ENCODE measurements at places on chromosomes 5 and 9.

DNA sequence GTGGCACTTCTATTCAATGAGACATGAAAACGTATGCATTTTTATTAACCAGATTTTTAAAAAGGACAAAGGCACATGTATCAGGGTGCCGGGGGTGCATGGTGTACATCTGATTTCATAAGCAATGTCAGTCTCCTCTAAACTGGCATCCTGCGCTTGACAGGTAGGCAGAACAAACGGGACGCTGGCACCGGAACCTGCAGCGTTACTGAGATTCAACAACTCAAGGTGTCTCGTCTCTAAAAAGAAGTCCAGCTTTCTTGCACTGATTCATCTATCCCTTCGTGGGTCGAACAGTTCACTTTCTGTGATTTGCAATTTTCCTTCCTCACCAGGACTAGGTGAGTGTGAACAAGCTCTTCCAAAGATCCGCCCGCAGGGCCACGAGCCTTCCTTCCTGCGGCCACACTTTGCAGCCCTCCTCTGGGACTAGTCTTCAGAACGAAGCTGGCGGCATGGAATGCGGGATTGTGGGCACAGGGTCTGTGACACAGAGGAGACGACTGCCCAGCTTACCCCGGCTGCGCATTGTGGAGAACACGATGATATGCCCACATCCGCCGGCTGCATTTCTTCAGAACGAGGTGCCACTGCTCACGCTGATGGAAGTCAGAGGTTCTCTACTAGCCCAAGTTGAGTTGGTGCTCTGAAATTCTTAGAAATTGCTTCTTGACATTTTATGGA is 7.2 kb downstream of the SLC6A3 start:
- no peak for DNase-seq

GRCh38 chr9:129834489-129835127 is 467 bp downstream of the C9orf78 start:
- no peak for DNase-seq

DNA sequence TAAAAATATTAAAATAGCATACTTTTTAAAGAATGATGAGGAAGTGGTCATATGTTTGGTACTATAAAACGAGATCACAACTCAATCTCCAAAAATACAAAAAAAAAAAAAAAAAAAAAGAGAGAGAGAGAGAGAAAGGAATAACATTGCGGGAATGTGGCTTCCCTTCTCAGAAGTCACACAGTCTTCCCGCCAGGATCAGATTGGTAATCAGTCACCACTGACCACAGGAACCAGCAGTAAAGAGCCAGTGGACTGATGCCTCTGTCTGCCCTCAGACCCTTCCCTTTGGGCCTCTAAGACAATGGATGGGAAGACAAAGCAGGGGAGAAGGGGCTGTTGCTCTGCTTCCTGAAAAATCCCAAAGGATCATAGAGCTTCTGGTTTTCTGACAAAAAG is 104.9 kb downstream of the KLHL3 start:
- no peak for DNase-seq

GRCh38 chr5:128774605-128775004 is 190.7 kb upstream of the SLC27A6 start:
- peak; percentile 85 for DNase-seq

DNA sequence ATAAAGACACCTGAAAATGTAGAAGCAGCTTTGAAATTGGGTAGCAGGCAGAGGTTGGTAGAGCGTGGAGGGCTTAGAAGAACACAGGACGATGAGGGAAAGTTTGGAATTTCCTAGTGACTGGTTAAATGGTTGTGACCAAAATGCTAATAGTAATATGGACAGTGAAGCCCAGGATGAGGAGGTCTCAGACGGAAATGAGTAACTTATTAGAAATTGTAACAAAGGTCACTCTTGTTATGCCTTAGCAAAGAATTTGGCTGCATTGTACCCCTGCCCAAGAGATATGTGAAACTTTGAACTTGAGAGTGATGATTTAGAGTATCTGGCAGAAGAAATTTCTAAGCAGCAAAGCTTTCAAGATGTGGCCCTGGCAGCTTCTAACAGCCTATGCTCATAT is 382.5 kb downstream of the KCNN2 start:
- DNase-seq: no peak

DNA sequence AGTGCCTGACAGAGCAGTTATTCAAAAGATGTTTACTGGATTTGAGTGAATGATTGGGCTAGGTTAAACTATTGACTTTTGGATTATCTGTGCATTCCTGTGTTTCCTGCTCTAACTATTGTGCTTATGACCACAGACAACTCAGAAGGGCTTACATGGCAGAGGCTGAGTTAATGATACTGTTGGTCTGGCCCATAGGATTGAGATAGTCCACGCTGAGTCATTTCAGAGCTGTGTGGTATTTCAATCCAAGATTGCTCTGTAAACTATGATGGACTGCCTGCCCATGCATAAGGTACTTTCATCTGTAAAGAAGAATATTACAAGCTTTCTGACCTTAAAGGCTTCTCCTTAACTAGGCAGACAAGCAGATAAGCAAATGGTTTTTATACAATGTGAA is 49.1 kb upstream of the SLIT3 start:
- peak; percentile 83 for DNase-seq

DNA sequence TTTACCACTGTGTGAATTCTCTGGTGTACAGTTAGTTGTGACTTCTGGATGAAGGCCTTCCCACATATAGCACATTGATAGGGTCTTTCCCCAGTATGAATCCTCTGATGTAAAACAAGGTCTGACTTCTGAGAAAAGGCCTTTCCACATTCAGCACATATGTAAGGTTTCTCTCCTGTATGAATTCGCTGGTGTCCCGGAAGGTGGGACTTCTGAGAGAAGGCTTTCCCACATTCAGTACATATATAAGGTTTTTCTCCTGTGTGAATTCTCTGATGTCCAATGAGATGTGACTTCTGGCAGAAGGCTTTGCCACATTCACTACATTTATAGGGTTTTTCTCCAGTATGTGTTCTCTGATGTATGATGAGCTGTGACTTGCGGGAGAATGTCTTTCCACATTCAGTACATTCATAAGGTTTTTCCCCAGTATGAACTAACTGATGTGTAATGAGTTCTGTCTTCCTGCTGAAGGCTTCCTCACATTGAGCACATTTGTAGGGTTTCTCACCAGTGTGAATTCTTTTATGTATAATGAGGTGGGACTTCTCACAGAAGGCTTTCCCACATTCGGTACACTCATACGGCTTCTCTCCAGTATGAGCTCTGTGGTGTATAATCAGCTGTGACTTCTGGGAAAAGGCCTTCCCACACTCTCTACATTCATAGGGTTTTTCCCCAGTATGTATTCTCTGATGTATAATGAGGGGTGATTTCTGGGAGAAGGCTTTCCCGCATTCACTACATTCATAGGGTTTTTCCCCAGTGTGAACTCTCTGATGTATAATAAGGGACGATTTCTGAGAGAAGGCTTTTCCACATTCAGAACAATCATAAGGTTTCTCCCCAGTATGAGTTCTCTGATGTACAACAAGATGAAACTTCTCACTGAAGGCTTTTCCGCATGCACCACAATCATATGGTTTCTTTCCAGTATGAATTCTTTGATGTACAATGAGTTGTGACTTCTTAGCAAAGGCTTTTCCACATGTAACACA is 9.1 kb downstream of the ZNF300 start:
- DNase-seq: no peak

DNA sequence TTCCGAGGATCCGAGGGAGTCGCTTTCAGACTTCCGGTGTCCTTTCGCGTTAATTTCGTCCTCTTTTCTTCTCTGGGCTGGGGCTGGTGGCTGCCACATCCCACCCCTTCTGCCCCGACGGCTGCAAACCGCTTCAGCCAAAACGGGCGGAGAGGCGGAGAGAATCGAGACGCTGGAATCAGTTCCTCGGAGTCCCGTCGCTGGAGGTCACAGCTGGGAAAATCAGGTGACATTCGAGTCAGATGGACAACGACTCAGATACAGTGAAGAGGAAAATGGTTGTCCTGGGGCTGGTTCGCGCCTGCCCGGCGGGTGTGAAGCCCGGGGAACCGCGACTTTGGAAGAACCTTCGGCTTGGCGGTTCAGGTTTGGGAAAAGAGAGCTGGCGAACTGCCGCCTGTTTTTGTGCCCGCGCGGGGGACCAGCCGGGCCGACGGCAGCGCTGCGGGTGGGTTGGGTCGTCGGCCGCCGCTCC is 8.9 kb upstream of the NKX2-5 start:
- DNase-seq: no peak

DNA sequence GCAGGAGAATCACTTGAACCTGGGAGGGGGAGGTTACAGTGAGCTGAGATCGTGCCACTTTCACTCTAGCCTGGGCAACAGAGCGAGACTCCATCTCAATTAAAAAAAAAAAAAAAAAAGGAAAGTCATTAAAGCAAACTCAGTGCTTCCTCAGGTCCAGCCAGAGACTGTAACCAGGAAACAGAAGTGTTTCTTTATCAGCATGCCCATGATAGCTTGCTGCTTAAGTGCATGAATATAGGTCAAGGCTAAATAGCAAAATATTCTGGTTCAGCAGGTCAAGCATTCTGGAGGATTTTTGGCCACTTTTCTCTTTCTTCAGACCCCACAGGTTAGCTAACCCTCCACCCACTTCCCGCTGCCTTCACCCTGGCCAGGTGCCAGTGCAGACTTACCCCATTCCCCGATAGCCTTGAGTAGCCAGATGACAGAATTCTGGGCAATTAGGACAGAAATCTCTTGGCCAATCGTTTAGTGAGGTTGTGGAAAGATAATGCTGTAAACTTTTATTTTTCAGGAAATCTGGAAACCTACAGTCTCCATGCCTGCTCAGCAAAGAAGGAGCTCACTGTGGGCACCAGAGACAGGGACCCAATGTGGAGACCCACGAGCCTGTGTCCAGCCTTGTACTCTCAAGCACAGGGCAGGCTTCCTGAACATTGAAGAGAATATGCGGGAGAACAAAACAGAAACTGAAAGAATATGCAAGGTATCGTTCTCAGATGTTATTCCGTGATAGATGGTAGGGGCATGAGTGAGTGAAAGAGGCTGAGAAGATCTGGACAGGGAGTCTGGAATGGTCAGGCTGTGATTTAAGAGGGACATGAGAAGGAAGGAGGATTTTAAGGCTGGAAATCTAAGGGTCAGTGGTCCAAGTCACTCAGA is 4.2 kb upstream of the UGT3A2 start:
- peak; percentile 27 for DNase-seq

DNA sequence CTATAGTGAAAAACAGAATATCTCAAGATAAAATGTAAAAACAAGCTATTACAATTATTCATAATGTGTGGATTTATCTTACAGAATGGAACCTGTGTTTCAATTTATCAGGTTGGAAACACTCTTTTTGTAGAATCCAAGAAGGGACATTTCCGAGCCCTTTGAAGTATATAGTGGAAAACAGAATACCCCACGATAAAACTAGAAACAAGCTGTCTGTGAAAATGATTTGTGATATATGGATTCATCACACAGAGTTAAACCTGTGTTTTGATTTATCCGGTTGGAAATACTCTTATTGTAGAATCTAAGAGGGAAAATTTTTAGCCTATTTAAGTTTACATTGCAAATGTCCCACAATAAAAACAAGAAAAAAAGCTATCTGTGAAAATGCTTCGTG is 388.2 kb downstream of the PRDM9 start:
- no peak for DNase-seq

GRCh38 chr5:29208024-29208423 is 1985.5 kb upstream of the CDH6 start:
- DNase-seq: no peak

GRCh38 chr5:96195123-96195522 is 233.5 kb upstream of the ELL2 start:
- no peak for DNase-seq

DNA sequence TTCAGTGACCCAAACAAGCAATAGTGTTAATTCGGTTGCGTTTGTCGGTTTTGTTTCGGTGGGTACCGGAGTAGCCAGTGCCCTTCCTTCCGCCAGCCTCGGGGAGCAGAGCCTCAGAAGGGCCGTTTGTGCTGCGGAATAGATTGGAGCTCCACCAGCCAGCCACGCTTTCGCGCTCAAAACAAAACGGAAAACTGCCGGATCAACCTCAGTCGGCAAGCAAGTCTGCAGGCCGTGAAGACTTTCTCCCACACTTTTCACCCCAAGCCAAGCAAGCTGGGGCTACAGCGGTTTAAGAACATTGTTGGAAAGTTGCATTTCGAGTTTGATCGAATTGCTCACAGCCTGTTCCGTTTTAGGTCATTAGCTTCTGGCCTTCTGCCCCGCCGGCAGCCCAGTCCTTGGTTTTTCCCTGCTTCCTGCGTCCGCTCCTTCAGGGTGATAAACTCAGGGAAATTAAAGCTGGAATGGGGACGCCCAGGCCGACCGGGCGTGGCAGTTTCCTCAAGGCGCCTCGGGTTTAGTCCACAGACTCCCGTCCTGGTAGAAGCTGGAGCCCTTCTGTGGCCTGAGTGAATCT is 803 bp upstream of the CCNO start:
- no peak for DNase-seq

DNA sequence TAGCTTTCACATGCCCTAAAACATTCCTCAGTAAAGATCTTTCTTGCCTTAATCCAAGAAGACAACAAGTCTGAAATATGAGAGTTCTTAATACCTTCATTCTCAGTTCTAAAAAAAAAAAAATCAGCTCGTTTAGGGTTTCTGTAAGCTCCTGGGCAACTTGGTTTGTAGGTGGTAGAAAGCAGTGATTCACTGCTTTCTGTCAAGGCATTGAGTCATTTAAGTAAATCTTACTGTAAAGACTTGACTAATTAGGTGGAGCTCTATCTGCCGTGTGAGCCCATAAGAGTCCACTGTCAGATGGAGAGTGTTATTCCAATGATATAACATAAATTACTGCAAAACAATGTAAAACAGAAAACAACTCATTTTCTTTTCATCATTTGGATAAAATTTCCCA is 56.1 kb upstream of the MAST4 start:
- DNase-seq: no peak

DNA sequence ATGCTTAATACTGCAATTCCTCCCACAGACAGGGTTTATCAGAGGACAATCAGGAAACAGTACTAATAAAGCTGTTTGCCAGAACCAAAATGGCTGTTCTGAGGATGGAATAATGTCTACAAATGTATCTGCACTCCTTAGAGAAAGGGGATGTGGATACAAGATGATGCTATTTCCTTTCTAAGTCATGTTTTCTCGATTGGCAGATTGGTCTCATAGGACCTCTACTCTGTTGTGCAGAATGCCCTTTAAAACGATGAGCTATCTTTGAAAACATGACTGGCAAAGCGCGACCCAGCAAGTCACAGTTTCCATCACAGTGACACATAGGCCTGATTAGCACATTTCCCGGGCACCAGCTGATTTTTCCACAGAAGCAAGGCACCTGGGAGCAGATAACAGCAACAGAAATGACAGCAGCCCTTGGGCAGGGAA is 54.0 kb downstream of the AOPEP start:
- DNase-seq: no peak

DNA sequence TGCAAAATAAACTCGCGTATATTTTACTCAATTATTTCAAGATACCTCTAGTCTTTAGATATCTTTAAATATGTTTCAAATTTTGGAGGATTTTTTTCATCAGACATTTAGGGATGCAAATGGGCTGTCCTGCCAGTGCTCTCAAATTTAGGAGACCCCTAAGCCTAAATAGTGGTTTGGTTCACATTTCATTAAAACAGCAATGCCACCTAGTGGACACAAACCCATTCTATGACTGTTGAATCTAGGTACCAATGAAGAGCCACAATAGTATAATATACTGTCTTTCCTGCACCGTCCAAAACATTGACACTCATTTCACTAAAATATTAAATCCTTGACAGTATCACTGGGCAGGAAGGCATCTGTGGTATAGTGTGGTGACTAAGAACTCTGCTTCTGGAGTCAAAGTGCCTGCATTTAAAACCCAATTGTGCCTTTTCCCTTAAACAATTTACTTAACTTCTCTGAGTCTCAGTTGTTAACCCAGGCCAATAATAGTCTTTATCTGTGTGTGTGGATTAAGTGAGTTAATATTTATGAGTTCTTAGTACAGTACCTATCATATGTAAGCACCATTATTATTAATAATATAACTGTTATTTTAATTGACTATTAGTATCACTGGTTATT is 148.0 kb downstream of the RORB start:
- peak; percentile 19 for DNase-seq
